ENCODE measurements at places on chromosomes 12 and 14.

DNA sequence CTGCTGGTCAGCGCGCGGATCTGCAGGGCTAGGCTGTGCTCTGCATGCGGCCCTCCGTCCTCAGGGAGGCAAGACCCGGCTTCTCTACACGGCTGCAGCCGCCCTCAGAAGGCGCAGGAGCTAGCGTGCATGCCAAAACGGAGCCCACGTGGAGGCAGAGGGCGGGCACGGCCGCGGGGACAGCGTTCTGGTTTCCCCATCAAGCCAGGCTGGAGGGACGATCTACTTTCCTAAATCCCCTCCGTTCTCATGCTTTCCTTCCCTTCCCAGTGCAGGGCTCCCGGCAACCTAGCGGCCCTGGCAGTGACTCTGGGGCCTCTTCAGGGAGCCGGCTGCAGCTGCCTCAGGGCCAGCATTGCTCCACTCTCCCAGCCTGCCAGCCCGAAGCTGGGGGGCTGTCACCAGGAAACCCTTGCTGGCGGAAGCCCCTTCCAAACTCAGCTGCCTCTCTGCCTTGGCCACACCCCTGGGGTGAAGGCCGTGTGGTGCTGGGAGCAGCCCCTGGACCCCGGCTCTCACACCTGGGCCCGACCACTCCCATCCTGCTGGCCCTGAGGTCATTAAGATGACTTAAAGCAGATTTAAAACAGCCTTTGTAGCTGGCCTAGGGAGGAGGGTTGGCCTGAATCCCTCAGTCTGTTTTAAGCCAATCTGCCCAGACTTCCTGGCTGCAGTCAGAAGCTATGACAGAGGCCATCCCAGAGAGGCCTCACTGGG, 9.2 kb upstream of the GOLGA3 start:
- DNase-seq, result no peak

DNA sequence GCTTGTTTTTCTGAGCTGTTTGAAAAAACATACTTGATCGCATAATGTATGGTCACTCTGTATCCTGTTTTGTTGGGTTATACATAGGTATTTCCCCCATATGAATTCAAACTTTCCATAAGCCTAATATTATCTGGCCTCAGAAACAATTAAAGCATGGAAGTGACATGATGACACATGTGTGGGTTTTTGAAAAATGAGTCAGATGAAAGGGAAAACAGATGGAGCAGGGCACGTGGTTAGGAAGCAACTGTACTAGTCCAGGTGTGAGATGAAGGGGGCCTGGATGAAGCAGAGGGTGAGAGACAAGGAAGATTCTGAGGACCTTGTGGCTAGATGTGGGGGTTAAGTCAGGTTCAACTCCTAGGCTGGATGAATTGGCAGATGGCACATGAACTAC, 92.7 kb upstream of the DNM1L start:
- DNase-seq, result no peak

DNA sequence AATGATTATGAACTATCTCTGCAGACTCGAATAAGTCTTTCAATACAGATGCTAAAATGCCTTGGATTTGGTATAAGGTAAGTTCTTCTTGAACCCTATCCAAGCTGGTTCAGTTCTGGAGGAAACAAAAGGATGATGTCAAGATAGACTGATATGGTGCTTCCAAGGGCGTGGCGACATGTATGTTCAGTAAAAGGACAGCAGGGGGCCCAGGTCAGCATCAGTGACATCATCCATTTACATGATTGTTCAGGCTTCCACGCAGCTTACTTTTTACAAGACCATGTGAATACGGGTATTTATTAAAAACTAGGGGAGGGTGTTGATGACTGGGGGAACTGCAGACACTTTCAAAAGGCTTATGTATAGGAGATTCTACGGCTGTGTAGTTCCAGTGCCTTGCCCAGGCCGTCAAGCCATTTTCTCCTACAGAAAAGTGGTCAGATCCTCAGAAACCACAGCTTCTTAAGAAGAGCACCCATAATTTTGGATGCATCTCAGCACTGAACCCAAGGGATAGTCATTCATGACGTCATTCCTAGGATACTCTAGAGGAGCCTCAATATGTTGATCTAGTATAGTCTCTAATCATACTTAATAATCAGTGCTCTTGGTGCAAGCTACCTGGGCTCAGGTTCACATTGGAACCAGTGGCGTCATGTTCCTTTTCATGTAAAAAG, 527.7 kb downstream of the FUT8 start:
- no peak for DNase-seq

DNA sequence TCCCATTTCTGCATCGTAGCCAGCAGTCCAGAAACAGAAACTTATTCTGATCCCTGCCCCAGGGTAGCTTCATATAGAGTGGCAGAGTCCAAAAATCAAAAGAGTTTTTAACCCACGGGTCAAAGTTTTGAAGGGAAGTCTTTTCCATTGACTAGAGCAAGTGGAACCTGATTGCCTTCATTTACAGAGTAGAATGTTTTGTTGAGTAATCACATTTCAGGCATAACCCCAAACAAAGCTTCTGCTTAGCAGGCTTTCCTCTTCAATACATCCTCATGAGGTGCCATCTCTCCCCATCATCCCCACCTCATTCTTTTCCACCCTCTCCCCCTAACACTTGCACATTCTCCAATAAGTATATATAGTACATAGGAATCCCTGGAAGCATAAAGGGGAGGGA, 516.0 kb upstream of the FBXO33 start:
- no peak for DNase-seq

GRCh38 chr12:82635263-82635662, 51.4 kb upstream of the TMTC2 start:
- no peak for DNase-seq

- no peak for DNase-seq
These were observed 16.1 kb upstream of the VDR start for GRCh38 chr12:47920913-47921312.

- DNase-seq, result no peak
These were observed 129.5 kb downstream of the SLC38A6 start for GRCh38 chr14:61110316-61111082.

- DNase-seq, result no peak
These were observed 3.0 kb downstream of the REM2 start for GRCh38 chr14:22885975-22886374.

- DNase-seq, result no peak
These were observed 161.1 kb upstream of the FOXN3 start for GRCh38 chr14:89578156-89578555.

Measured in DMS79 treated with DMSO at 0.1 percent for 48 hours (cell line).